Activated T-helper 9 cell treated with anti-CD3 and anti-CD28 coated beads, Interleukin-2, amount 50 U/mL, for 16 hours (primary cell): ENCODE measurements at places on chromosomes 6 and 20.

- no peak for DNase-seq
Measured at GRCh38 chr6:113375950-113376846, 480.9 kb upstream of the MARCKS start.

DNA sequence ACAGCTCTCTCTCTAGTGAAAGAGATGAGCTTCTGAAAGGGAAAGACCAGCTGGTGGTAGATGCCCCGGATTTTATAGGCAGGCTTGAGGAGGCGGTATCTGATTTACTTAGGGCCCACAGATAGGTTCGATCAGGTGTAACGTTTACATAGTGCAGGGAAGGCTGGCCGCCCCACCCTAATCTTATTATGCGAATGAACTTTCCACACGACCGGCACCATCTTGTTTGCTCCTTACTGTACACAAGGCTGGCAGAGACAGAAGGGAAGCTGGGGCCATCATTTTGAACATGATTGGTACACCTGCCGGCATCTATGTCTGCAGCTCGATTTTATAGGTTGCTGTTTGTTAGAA lies 212.0 kb upstream of the JARID2 start:
- no peak for DNase-seq

- DNase-seq, result no peak
Measured at GRCh38 chr6:13466304-13467215, 20.8 kb downstream of the GFOD1 start.

- DNase-seq, result no peak
Measured at GRCh38 chr6:134503585-134504281, 185.8 kb upstream of the SGK1 start.

DNA sequence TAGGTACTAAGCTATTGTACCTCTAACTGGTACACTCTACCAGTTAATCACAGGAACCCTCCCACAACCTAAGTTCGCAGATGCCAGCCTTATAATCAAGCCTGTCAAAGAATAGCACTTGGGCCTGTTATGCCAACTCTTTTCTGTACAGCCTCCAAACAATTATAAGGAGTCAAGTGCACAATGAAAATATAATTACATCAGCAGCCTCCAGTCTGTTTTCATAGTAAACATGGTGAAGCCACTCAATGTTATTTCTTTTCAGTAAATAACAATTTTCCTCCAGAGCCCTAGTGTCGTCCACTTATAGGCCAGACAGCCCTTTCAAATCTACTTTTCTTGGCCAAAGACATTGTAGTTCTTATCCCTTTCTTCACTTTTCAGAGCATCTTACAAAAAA lies 82.7 kb upstream of the CARMIL1 start:
- no peak for DNase-seq

GRCh38 chr20:37257988-37258387 lies 3.6 kb downstream of the GHRH start:
- DNase-seq, result no peak

DNA sequence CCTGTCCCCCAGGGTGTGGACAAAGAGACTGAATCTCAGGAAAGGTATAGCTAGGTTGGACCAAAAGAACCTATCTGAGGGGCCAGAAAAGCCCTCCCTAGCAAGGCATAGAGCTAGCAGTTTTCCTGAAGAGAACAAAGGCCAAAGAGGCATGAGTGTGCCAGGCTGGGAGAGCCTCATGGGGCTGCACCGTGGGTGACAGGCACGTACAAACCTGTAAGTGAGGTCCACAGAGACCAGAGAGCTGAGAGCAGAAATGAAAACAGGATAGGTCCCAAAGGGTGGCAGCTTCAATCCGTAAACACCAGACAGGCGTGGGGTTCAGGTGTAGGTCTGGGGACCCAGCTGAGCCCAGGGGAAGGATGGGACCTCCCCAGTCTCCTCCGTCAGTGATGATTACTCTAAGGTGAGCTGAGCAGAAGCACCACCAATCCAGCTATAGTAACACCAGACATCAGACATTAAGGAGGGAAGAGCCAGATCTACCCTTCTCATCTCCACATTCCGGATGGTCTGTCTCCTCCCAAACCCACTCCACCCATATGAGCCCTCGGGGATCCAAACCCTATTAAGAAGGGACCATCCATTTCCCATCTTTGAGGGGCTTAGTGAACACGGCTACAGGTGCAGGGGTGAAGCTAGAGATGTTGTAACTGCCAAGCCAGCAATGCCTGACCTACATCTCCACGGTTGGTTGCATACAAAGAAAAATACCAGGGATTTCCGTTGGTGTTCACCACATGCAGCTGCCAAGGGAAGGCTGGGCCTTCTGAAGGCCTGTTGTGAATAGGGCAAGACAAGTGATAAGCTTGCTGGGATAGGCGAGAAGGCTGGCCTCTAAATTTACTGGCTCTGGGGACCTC lies 38.3 kb downstream of the BCL2L1 start:
- no peak for DNase-seq

GRCh38 chr6:82195619-82196018 lies 51.9 kb downstream of the IBTK start:
- no peak for DNase-seq

DNA sequence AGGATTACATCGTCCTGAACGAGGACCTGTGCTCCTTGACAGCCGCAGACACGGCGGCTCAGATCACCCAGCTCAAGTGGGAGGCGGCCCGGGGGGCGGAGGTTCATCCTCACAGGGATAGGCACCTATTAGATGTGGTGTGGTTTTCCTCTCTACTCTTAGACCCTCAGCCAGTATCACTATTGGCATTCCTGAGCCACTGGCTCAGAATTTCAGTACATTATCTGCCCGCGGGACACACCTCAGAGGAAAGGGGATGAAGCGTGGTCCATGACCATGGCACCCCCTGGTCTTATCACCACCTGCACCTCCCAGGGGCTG lies 34.6 kb upstream of the HLA-G start:
- DNase-seq, result no peak

GRCh38 chr20:51175156-51175555 lies 152.2 kb upstream of the KCNG1 start:
- DNase-seq, result no peak

- no peak for DNase-seq
Measured at GRCh38 chr20:46978951-46979491, 84.4 kb downstream of the EYA2 start.

DNA sequence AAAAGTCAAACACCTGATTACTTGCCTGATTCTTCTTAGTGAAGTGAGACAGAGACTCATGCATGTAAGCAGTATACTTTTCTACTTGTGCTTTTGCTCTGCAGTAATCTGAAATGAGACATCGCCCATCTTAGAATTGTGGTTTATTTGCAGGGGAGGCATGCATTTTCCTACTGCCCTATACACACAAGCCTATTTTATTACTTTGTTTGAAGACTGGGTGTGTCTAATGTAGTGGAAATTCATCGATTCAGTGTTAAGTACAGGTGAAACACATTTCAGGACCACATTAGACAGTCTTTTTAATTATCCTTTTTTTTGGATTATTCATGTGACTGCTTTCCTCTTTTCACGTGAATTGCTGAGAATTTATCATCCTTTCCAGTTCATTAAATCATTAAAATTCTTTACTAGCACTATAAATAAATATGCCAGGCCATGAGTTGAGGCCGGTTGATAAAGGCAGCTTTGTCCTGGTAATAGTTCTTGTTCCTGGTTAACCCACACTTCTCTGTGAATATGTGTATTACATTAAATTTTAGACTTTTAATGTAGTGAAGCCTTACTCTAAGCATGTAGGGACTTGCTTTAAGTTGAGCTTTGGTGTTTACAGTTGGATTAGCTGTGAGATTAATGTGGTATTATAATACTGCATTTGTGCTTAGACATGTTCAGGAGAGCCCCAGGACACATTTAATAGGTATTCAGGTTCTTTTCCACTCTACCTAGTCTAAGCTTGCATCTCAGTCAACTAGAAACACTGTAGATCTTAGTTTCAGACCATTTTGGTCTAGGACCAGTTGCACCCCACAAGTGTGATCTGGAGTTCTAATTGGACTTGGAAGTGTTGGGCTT lies 10.8 kb upstream of the BTBD3 start:
- DNase-seq, result no peak

DNA sequence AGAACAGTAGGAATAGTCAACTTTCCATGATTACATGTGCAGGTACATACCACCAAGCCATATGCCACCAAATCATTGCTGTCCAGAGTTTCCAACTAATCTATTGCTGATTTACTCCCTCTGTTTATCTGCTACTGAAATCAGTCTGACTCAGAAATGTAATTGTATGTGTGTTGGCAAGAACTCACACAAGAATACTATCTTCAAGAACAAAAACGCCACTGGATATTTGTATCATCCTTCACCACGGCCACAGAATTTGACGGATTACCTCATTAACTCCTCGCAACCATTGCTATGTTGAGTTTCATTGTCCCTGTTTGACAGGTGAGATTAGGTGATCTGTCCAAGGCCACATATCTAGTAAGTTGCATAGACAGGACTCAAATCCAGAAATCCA lies 159.2 kb downstream of the GMPR start:
- DNase-seq, result no peak

DNA sequence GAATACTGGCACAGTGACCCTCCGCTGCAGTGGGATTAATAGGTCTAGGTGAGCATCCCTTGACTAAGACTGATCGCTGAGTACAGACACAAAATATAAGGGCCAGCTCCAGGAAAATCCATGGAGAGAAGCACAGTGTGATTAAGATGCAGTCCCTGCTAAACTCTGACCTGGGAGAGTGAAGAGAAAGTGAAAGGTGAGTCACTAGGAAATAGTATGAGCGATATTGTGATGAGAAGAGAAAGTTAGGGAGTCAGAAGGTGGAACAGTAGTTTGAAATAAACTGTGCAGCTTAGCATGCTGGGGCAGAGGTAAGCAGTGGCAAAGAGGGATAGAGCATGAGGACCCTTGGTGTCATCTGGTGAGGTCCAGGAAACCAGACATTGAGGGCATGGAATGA lies 278.6 kb upstream of the MAP3K7 start:
- no peak for DNase-seq

GRCh38 chr20:2042400-2042799 lies 48.5 kb upstream of the PDYN start:
- no peak for DNase-seq

- DNase-seq, result no peak
Measured at GRCh38 chr6:36852481-36853147, 13.4 kb upstream of the CPNE5 start.

DNA sequence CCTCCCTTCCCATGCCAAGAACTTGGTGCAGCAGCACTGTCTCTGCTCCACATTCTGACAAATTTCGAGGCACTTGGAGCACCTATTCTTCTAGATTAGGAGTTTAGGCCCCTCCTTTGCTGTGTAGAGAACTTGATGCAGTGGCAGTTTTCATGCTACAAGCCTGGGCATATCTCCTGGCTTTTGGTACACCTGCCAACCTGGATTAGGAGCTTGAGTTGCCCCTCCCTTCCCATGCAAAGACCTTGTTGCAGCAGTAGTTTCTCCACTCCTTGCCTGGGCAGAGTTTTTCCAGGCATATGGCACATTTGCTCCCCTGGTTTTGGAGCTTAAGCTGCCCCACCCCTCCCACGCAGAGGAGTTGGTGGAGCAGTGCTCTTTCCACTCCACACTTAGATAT lies 956.1 kb downstream of the EYS start:
- no peak for DNase-seq

DNA sequence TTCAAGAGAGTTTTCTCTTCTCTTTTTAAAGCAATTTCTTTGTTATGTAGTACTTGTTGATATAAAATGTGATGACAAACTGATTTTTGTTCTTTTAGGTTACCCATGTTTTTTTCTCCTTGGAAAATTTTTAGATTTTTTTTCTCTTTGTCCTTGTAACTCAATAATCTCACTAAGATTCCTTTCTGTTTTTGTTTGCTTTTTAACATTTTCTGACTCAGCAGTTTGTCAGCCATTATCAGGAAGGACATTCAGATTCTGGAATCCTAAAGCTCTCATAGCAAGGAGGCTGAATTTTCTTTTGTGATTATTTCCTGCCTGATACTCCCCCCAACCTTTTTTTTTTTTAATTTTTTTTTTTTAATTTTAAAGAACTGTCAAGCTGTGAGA lies 75.2 kb upstream of the CITED2 start:
- DNase-seq, result no peak
